ENCODE measurements at places on chromosomes 12 and 14.

- DNase-seq: no peak
Observed at GRCh38 chr14:64848239-64848638, 31.5 kb downstream of the SPTB start.

DNA sequence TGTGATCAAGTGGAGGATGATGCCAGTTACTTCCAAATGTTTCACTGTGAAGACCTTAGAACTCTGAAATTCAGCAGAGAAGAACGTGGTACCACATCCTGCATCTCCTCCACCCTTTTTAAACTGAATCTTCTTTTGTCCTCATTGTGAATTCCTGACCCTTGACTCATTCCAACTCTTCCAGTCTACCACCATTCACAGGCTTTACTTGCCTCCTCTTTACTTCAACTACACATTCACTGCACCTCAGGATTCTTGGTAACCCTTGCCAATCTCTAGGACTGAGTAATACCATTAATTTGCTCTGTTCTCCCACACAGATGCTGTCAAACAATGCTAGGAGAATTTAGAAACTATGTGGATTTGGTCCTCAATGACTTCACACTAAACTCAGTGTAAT, 37.3 kb downstream of the PPP1R12A start:
- no peak for DNase-seq

- no peak for DNase-seq
Observed at GRCh38 chr14:59630288-59630963, 53.8 kb upstream of the CCDC175 start.

DNA sequence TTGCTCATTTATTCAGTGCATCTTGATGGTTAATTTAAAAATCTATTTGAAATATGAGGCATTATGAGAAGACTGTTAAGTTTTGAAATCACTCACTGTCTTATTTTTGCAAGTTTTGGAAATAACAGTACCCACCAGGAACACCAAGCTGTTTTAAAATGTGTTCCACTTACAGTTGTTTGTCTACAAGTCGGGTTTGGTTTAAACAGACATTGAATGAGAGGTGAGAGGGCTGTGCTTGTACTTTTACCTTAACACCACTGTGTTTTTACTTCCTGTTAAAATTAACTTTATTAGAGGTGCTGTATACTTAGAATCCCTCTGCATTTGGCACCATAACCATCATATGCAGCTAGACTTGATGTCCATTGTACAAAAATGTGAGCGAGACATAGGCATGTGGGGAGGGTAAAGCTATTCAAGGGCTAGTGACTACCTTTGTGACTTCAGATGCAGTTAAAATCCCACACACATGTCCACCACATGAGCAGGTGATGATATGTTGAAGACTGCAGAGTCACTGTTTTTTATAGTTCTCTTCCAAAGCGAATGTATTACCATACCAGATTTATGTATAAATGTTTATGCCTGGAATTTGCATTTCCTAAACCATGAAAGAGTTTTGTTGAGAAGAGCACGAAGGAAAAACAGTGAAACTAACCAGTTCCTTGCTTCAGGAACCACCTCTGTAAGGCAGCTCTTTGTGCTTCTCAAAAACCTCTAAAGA, 12.9 kb downstream of the ELK3 start:
- DNase-seq: no peak

- no peak for DNase-seq
Observed at GRCh38 chr14:36657399-36658122, 4.1 kb upstream of the PAX9 start.

Data from CD8-positive, alpha-beta T cell (primary cell).